ENCODE measurements at places on chromosomes 12 and 14. TPM values are rescaled to one million over a fixed set of nuclear protein-coding genes. Genes with fewer than 3 reads are reported as not detected.

Gene CHGA
- 38.1 TPM for total RNA-seq

Gene AKAP6
- total RNA-seq: 6.7 TPM

Gene ERP27
- total RNA-seq: not detected

Gene NOP9
- total RNA-seq: 20.9 TPM

DNA sequence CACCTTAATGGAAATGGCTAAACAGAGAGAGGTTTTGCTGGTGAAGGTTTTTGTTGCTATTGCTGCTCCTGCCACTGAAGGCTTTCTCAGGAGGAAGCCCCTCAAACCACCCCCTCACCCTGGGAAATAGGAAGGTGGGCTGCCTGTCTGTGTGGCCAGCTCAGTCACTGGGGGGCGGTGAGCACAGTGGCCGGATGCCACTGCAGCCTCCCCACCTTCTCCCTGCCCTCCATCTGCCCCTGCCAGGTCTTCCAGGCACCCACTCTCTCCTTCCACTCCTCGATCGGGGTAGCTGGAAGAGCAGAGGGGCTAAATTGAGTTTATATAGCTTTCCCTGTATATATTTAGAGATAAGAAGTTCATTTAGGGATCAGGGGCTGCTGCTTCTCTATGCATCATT is 80.8 kb downstream of the PAPOLA start:
- DNase-seq: no peak

Gene RIN3
- total RNA-seq: 17.9 TPM

DNA sequence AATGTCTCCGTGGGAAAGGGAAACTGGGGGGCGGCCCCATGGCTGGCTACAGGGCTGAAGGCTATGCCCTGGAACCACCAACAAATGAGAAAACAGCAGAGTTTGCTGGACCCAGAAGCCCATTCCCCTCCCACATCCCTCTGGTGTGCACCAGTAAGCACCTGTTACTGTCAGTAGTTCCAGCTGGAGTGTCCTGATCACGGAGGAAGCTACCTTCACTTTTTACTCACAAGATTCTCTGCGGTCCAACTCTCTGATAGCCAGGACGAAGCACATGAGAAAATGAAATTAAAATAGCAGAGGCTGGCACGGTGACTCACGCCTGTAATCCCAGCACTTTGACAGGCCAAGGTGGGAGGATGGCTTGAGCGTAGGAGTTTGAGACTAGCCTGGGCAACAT is 22.7 kb upstream of the MEG3 start:
- no peak for DNase-seq

Gene LEMD3
- total RNA-seq: 64.0 TPM

GRCh38 chr14:77157740-77158139 is 16.1 kb upstream of the ZDHHC22 start:
- DNase-seq: no peak

- DNase-seq: peak; percentile 41
Measured at GRCh38 chr12:122182887-122183587, at the start of gene LRRC43. TSS of gene LRRC43 (plus strand) at chr12:122183123. CDS start at chr12:122183145, 22 bp downstream.

GRCh38 chr14:106694638-106695393 is 1168.4 kb downstream of the TMEM121 start:
- peak; percentile 63 for DNase-seq

Gene MNAT1
- 14.6 TPM for total RNA-seq

- DNase-seq: no peak
Measured at GRCh38 chr12:125189015-125189414, 123.8 kb downstream of the AACS start.

- no peak for DNase-seq
Measured at GRCh38 chr12:97960741-97961608, 498.4 kb downstream of the RMST start.

Gene MAP4K5
- total RNA-seq: 173 TPM

Gene LRR1
- total RNA-seq: 17.1 TPM

DNA sequence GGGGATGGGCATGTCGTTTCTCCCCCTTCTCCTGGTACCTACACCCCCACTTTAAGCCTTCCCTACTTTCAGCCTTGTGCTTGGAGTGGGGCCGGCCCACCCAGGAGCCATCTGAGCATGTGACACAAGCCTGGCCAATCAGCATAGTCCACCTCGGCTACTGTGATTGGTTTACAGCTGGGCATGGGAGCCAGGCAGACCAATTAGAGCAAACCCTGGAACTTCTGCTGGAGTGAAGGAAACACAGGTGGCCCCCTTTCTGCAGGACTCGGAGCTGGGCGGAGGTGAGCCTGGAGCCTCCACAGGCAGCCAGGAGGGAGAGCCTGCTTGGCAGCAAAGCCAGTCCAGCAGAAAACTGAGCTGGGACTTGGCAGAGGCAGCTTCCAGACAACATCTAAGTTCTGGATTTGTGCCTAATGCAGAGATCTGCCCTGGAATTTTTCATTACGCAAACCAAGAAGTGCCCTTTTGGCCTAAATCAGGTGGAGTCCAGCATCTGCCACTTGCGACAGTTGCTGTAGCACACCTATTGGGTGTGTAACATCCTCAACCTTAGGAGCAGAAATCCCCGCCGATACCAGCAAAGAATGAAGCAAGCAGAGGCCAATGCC is 59.5 kb downstream of the SCARB1 start:
- no peak for DNase-seq

Gene EXOC3L4
- total RNA-seq: 15.2 TPM

- DNase-seq: no peak
Measured at GRCh38 chr12:82931349-82932116, 244.8 kb downstream of the TMTC2 start.

Data from transverse colon (tissue), 4 donors.